Cardiac fibroblast (primary cell): ENCODE measurements at places on chromosomes 3 and 15.

DNA sequence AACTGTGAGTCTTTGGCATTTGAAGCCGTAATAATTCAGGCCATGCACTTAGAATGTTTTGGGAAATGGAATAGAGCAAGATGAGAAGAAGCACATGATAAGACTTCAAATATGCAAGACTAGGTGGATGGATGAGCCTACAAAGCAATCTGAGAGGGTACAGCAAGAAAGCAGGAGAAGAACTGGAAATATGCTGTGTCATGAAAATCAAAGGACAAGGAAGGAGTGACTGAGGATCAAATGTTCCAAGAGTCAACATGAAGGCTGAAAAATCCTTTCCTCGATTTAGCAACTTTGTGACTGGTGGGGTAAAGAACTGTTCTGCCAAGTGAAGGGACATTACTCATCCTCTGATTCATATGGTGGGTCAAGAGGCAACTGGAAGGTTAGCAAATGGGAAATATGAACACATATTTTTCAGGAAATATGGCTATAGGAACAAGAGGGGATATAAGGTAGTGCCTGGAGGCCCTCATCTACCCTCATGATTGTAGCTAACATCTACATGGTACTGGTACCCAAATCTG, 803.7 kb upstream of the ARRDC4 start:
- no peak for DNase-seq

DNA sequence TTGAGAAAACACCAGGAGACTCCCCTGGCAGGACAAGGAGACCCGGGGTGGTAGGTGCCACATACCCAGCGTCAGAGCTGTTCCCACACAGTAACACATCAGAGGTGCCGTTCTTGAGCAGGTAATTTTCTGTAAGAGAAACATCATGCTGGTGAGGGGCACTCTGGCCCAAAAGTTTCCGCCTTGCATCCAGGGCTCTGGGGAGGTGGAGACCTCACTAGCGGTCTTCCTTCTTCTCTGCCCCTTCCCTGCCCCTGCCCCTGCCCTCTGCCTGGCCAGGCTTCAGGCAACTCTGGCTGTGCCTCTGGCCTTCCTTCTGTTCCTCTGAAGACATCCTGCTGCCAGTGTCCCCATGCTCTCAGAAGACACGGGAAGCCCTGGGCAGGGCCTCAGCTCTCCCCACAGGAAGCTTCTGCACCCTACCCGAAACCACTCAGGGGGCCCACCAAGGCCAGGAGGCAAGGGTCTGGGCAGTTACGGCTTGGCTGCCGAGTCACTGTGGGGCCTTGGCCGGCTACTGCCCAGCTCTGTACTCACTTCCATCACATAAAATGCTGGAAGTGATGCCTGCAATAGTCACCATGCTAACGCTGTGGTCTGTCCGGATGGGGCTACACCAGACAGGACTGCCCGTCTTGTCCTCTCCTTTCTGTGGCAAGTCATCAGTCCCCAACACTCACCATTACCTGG, 41.3 kb downstream of the SCN5A start:
- no peak for DNase-seq

GRCh38 chr3:146577662-146578061, 27.5 kb downstream of the PLSCR5 start:
- DNase-seq = peak; percentile 83

DNA sequence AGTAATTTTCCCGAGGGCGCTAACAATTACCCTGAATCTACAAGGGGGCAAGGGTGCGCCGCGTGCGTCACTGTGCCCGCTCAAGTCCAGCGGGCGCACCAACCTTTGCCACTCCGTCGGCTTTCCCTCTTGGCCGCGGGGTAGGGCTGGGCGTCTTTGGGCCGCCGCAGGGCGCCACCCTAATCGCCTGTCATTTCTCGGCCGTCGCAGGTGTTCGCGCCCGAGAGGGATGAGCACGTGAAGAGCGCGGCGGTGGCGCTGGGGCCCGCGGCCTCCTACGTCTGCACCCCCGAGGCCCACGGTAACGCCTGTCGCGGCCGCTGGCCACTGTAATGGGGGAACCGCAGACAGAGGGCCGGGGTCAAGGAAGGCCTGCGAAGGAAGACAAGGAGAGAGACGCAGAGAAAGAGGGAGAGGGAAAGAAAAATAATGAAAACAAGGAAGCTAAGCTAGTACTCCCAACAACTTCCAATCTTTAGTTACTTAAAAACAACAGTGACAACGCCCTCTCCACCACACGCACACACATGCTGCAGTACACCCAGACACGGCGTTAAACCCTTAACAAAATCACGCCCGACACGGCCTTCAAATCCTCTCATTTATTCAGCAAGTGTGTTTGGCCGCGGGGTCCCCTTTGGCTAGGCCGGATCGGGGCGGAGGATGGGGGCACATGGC, 3.8 kb downstream of the SKOR1 start:
- no peak for DNase-seq

GRCh38 chr3:15497964-15498363, 23.5 kb downstream of the COLQ start:
- no peak for DNase-seq

- no peak for DNase-seq
These were observed 262.8 kb downstream of the SLCO3A1 start for GRCh38 chr15:92116330-92116729.

- peak; percentile 68 for DNase-seq
These were observed 136.9 kb upstream of the TOPAZ1 start for GRCh38 chr3:44104668-44105321.

GRCh38 chr3:78979028-78979427, 788.8 kb downstream of the ROBO1 start:
- DNase-seq = no peak

DNA sequence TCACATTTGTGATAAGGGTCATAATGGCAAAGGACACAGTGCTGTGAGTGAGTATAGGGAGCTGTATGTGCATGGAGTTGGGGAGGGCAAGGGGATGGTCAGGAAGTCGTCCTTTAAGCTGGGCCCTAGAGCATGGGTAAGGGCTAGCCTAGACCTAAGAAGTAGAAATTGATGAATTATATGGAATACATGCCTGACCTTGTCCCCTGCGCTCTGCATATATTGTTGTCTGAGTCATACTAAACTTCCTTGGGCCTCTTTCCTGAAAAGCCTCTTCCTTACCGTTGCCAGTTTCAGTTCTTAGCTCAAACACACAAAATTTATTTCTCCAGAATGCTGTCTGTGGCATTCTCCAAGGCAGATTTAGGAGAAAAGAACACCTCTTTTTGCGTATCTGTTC, 4.6 kb downstream of the SNRK start:
- peak; percentile 47 for DNase-seq

GRCh38 chr3:107578523-107578922, 55.8 kb downstream of the BBX start:
- no peak for DNase-seq

- peak; percentile 69 for DNase-seq
These were observed 15.0 kb downstream of the IL12A start for GRCh38 chr3:160003520-160004128.

DNA sequence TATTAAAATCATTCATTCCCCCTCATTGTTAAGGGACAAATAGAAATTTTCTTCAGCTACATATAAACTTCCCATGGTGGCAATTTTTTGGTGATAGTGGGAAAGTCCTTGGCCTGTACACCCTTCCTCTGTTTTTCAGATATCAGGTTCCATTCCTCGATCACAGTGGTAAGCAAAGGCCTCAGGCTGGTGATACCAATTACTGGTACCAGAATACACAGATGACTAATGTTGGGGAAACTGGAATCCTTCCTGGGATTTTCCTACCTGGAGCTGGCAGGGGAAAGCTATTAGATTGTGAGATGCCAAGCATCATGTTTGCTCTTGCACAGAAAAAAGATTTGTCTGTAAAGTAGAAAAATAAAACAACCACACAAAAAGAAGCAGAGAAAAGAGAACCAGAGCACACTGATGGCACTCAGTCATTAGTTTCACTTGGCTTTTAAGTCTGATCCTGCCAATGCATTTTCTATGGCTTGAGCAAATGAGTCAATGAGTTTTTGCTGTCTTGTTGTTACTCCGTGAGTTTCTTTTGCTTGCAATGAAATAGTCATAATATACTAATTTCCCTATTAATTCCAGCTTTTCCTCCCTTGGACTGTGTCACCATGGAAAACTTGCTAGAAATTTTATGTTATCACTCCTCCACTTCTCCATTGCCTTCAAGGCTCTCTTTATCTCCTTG, 795.0 kb downstream of the ROBO1 start:
- no peak for DNase-seq

- DNase-seq = no peak
These were observed 4.4 kb downstream of the SLC26A6 start for GRCh38 chr3:48630833-48631232.

- DNase-seq = peak; percentile 53
These were observed 77.3 kb upstream of the PHLDB2 start for GRCh38 chr3:111781561-111782446.

GRCh38 chr3:88131695-88132094, 18.1 kb upstream of the C3orf38 start:
- no peak for DNase-seq

DNA sequence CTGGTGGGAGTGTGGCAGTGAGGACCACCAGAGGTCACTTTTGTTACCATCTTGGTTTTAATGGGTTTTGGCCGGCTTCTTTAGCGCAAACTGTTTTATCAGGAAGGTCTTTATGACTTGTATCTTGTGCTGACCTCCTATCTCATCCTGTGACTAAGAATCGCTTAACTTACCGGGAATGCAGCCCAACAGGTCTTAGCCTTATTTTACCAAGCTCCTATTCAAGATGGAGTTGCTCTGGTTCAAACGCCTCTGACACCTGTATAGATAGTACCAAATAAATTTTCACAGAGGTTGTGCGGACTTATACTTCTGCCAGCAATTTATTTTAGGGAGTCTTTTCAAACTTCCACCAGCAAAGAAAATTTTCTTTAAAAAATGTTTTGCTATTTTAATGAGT, 13.6 kb upstream of the SLCO3A1 start:
- DNase-seq = no peak

GRCh38 chr3:169579116-169579710, 84.3 kb downstream of the MECOM start:
- DNase-seq = no peak

- DNase-seq = no peak
These were observed 36.5 kb downstream of the NCK1 start for GRCh38 chr3:136898549-136898948.

GRCh38 chr3:62601238-62602070, 228.1 kb upstream of the FEZF2 start:
- peak; percentile 62 for DNase-seq

GRCh38 chr15:60790641-60791040, 311.7 kb upstream of the ICE2 start:
- DNase-seq = no peak

- peak; percentile 95 for DNase-seq
These were observed 17.1 kb downstream of the GBE1 start for GRCh38 chr3:81744366-81744765.

DNA sequence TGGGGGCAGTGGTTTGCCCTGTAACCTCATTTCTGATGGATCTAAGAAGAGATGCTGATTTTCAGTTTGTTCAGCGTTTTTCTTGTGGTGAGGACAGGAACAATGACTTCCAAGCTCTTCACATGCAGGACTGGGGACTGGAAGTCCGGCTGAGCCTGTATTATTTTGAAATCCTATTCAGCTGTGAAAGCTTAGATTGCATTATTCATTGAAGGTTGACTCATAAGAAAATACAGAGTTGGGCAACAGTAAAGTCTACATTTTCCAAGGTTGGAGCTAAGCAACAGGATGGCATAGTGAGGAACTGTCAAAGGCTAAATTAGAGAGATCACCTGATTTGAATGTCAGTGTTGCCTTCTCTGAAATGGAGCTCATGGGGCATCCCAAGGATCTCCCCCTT, 230.9 kb upstream of the FEZF2 start:
- peak; percentile 98 for DNase-seq

- DNase-seq = peak; percentile 96
These were observed 125.1 kb downstream of the TIGIT start for GRCh38 chr3:114418724-114419543.

GRCh38 chr15:83379579-83379959, 67.6 kb upstream of the SH3GL3 start:
- DNase-seq = no peak

- no peak for DNase-seq
These were observed 117.1 kb downstream of the NEK11 start for GRCh38 chr3:131143802-131144201.

DNA sequence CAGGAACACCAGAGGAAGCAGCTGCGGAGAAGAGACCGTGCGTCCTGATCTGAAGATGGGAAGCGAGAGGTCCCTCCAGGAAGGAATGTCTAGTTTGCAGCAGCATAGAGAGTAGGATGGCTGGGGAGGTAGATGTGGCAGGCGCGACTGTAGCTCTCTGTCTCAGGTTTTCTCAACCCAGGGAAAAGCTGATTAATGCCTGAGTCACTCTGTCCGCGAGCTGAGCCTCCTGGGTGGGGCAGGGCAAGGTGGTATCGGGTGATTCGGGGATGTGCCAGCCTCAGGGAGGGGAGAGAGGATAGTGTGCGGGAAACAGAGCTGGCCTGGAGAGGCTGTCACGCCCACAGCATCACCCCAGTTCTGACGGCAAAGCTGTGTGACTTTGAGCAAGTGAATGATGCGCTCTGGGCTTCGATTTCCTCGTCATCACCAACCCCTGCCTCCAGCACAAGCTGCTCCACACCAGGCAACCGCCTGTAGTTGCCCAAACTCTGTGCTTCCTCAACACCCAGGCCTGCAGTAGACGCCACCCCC, 28.4 kb downstream of the CPN2 start:
- DNase-seq = peak; percentile 62

- DNase-seq = no peak
These were observed 23.4 kb upstream of the GNB5 start for GRCh38 chr15:52214553-52214952.

- DNase-seq = no peak
These were observed 58.1 kb downstream of the TM4SF4 start for GRCh38 chr3:149532489-149533180.

- DNase-seq = no peak
These were observed 95.6 kb upstream of the TJP1 start for GRCh38 chr15:29917600-29918597.

GRCh38 chr3:12963231-12963896, 109.9 kb downstream of the IQSEC1 start:
- no peak for DNase-seq

GRCh38 chr3:176514297-176514696, 683.0 kb downstream of the TBL1XR1 start:
- DNase-seq = peak; percentile 66

- DNase-seq = no peak
These were observed 269.3 kb downstream of the TBL1XR1 start for GRCh38 chr3:176927706-176928581.

DNA sequence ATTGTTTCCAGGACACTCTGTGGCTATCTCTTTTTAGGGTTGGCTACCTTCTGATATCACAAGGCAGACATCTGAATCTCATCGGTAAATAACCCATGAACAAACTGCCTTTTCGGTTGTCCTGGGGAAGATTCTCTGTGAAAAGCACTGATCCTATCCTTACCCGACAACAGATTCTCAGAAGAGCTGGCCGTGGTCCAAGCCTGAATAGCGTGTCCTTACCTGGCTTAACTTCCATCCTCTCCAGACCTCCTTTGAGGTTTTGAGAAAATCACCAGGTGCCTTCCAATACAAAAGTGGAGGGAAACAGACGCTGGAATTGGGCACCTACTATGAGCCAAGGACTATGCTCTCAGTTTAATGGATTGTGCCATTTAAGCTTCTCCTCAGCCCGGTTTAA, 87.4 kb upstream of the ARHGEF3 start:
- no peak for DNase-seq

- DNase-seq = no peak
These were observed 48.6 kb downstream of the ZDHHC3 start for GRCh38 chr3:44927371-44927770.
